ENCODE measurements at places on chromosomes 3 and 15. TPM values are rescaled to one million over a fixed set of nuclear protein-coding genes. Genes with fewer than 3 reads are reported as not detected.

KLHL40 gene
- not detected for total RNA-seq

SH2D7 gene
- total RNA-seq = not detected

AHSG gene
- not detected for total RNA-seq

ADCY5 gene
- total RNA-seq = not detected

ROBO1 gene
- 3.3 TPM for total RNA-seq

SNX22 gene
- total RNA-seq = 0.33 TPM

RHOV gene
- total RNA-seq = 0.25 TPM

FEM1B gene
- total RNA-seq = 90.6 TPM

NAALADL2 gene
- 1.7 TPM for total RNA-seq

XIRP1 gene
- total RNA-seq = not detected

ACTRT3 gene
- total RNA-seq = not detected

CPA3 gene
- total RNA-seq = not detected

Data from CD8-positive, alpha-beta T cell (primary cell).